ENCODE measurements at places on chromosomes 2 and 18.
A peak's percentile ranks its signal among the peaks of the same experiment; 100 is the strongest.

DNA sequence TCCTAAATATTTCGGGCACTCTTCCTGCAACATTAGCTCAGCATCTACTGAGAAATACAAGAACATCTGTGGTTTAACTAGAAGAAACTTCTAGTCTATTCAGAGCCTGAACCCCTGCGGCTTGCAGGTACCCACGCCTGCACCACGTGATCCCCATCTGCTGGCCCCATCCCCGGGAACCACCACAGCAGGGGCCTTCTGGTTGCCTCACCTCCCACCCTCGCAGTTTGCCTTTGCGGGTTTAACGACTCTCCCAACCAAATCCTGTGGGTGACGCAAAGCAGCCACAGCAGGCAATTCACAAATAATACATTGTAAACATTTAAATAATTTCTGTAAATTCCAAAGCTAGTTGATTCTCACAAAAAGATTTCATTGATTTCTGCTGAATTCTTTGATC, 90.2 kb upstream of the TMEM18 start:
- DNase-seq = no peak

- no peak for DNase-seq
These were observed 815 bp downstream of the CEBPZ start for GRCh38 chr2:37230581-37230980.

DNA sequence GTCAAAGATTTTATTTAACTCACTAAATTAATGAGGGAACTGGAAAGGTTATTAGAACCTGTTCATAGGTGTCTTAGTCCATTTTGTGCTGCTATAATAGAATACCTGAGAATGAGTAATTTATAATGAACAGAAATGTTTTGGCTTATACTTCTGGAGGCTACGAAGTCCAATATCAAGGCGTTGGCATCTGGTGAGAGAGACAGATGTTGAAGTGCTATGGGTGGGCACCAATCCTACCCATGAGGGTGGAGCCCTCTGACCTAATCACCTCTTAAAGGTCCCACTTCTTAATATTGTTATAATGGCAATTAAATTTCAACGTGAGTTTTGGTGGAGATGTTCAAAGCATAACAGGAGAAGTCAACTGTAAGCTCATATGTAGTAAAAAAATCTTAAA, 5.1 kb downstream of the RPIA start:
- no peak for DNase-seq

GRCh38 chr2:199983534-199983933, 28.2 kb downstream of the MAIP1 start:
- no peak for DNase-seq

DNA sequence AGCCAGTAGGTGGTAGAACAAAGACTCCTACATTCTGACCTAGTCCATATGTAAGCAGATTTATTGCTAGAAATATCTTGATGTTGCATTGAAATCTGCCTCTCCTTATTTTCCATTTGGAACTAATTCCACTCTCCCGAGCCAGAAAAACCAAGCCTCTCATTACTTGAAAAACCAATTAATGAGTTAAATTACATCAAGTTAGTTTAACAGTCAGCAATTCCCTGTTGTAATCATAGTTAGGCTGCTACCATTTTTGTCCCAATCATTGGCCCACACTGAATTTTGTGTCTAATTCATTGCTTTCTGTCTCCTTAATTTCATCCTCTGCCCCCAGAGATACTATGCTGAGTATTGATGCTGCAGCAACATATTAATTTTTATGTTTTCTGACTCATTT, 168.3 kb upstream of the TNP1 start:
- DNase-seq = no peak

DNA sequence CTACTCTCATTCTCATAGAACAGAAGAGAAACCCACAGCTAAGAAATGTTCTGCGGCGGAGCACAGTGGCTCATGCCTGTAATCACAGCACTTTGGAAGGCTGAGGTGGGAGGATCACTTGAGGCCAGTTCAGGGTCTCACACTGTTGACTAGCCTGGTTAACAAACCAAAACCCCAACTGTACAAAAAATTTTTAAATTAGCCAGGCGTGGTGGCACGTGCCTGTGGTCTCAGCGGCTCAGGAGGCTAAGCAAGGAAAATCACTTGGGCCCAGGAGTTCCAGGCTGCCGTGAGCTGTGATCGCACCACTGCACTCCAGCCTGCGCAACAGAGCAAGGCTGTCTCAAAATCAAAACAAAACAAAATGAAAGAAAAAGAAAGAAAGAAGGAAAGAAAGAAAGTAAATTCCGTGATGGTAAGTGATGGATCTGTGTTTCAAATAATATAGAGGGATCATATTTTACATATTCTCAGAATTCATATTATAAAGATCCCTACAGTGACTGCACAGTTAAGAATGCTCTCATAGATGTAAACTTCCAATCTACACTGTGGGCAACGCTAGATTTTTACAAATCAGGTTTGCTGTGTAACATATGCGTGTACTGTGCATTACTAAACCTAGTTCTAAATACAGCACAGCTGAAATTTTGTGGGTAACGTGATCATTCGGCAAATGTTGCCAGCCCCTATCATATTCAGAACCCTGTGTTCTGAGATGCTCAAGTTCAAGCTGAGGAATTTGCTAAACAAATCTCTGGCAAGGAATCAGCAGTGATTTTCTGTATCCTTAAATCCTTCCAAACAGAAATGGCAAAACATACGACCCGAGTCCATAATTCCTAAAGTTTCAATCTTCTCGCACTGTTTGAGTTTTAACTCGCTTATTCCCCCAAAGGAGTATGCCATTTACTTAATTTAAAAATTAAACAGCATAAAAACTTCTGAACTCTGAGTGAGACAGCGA, 1.2 kb upstream of the RAB12 start:
- DNase-seq = no peak

DNA sequence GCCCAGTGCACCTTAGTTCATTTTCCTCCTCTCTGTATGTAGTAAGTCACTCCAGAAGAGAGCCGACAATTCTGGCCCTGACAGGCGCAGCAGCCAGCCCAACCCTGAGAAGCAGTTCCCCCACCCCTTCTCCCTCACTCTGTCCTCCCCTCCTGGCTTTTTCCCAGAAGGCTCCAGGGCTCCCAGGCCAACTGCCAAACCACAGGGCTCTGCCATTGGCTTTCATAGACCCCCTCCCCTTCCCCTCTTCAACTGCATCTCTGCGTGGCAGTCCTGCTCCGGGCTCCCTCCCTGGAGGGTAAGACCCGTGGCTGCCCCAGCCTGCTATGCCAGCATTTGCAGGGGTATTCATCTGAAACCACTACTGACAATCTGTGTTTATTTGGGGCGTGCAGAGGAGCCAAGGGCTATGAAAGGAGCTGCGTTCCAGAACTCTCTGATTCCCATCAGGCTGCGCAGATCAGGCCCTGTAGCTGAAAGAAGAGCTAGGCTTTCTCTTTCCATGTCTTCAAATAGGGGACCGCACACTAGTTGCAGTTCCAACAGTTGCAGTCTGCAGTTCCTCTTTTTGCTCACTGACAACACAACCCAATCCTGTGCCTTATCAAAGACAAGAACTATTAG, 388.6 kb upstream of the TNP1 start:
- DNase-seq = peak; percentile 90

DNA sequence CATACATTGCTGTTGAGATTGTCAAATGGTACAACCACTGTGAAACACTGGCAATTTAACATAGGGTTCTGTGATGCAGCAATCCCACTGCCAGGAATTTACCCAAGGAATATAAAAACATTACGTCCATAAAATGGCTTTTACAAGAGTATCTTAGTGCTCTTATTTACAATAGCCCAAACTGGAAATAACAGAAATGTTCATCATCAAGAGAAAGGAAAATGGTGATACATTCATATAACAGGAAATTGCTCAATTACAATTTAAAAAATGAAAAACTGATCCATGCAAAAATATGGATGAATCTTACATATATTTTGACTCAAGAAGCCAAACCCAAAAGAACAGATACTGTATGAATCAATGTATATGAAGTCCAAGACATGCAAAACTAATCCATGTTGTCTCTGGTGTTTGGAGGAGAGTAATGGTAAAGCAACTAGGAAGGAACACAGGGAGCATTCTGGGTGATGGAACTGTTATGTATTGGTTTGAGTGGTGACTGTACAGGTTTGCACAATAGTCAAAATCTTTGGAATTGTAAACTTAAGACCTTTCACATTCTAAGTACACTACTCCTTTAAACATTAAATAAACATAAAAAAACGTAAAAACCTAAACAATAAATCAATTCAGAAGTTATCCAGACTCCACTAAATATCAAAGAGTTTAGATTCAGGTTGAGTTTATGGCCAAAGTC, 104.8 kb upstream of the WDR75 start:
- DNase-seq = no peak

- no peak for DNase-seq
These were observed 41.8 kb downstream of the NCK2 start for GRCh38 chr2:105786231-105787230.

DNA sequence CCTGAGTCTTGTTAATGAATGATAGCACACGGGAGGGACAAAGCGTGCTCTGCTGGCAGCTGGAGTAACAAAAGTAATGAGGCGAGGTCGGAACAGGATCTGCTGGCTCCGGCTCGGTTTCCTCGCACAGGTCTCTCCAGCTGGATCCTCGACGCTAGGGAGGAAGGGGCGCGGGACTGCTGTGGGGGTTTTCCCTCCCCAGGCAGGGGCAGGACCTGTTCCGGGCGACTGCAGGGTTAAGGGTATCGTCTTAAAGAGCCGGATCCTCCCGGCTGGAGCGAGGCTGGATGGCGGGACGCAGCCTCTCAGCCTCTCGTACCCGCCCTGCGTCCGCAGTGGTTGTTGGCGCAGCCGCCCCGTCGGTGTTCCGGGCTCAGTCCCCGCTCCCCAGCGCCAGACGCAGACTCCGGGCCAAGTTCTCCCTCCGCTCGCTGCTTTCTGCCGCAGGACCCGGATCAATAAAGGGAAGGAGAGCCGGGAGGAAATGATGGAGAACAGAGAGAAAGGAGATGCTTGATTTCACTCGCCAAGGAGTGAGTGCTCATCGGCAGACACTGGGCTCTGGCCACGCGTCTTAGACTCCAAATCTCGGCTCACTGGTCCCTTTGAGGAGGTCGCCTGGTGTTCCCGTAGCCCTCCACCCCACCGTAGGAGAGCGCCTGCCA, 1.1 kb upstream of the LIPG start:
- DNase-seq = no peak

- peak; percentile 26 for DNase-seq
These were observed at the start of gene GPR17 for GRCh38 chr2:127645395-127646291. Gene GPR17, plus strand, starts transcription at chr2:127646153. Its CDS starts 4,583 bp downstream, at chr2:127650736.

DNA sequence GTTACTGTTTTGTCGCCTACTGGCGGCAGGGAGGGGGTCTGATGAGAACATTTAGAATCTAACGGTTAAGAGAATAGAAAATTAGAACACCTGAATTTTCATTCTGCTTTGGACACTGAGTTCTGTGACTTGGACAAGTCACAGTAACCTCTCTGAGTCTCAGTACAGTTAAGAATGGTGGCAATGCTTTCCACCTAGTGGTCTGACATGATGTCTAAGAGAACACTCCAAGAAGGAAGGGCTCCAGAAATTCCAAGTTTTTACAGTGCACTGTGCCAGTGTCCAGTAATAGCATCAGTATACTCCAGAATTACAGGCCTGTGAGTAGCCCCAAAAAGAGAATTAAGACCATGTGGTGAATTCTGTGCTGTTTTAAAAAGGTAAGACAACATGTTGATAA, 174.1 kb upstream of the ZFP36L2 start:
- no peak for DNase-seq

DNA sequence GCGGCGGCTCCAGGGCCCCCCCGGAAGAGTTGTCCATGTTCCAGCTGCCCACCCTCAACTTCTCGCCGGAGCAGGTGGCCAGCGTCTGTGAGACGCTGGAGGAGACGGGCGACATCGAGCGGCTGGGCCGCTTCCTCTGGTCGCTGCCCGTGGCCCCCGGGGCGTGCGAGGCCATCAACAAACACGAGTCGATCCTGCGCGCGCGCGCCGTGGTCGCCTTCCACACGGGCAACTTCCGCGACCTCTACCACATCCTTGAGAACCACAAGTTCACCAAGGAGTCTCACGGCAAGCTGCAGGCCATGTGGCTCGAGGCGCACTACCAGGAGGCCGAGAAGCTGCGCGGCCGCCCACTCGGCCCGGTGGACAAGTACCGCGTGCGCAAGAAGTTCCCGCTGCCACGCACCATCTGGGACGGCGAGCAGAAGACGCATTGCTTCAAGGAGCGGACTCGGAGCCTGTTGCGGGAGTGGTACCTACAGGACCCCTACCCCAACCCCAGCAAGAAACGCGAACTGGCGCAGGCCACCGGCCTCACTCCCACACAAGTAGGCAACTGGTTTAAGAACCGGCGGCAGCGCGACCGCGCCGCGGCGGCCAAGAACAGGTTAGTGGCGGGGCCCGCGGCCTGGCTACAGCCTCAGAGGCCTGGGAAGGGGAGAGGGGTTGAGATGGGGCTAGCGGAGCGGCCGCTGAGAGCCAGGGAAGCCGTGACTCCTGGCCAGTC, 965 bp downstream of the SIX3 start:
- no peak for DNase-seq

All from midbrain (tissue), 1 donor.